ENCODE measurements at places on chromosomes 4 and X.

DNA sequence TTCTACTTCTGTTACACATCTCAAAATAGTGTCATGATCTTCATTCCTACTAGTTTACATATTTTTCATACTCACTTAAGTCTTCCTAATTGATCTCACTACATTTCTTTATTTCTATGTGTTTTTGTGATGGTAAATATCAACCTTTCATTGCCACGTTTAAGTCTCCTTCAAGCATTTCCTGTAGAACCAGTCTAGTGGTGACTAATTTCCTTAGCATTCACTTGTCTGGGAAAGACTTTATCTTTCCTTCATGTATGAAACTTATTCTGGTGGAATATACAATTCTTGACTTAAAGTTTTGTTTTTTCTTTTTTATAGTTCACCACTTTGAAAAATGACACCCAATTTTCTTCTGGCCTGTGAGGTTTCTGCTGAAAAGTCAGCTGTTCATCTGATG is 181.4 kb upstream of the NEIL3 start:
- no peak for DNase-seq

DNA sequence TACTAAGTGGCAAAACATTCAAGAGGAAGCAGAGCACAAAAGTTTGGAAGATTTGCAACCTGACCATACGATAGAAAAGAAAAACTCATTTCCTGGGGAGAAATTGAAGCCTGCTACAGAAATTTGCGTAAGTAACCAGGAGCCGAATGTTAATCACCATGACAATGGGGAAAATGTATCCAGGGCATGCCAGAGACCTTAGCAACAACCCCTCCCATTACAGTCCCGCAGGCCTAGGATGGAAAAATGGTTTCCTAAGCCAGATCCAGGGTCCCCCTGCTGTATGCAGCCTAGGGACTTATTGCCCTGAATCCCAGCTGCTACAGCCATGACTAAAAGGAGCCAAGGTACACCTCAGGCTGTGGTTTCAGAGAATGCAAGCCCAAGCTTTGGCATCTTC is 472.2 kb upstream of the KLHL4 start:
- no peak for DNase-seq

GRCh38 chr4:33160126-33160525 is 2440.0 kb downstream of the PCDH7 start:
- DNase-seq: no peak

DNA sequence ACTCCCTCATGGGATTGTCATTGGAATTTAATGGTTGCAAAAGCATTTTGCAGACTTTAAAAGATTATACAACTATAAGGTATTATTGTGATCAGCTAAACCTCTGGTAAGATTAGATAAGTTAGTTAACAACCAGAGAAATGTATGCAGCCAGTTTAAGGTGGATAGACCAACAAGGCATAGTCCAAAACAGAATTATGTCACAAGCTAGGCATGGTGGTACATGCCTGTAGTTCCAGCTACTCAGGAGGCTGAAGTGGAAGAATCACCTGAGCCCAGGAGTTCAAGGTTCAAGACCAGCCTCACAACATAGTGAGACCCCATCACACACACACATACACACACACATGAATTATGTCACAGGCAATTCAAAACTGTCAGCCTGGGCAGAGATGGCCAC is 54.7 kb upstream of the KLHL13 start:
- no peak for DNase-seq

DNA sequence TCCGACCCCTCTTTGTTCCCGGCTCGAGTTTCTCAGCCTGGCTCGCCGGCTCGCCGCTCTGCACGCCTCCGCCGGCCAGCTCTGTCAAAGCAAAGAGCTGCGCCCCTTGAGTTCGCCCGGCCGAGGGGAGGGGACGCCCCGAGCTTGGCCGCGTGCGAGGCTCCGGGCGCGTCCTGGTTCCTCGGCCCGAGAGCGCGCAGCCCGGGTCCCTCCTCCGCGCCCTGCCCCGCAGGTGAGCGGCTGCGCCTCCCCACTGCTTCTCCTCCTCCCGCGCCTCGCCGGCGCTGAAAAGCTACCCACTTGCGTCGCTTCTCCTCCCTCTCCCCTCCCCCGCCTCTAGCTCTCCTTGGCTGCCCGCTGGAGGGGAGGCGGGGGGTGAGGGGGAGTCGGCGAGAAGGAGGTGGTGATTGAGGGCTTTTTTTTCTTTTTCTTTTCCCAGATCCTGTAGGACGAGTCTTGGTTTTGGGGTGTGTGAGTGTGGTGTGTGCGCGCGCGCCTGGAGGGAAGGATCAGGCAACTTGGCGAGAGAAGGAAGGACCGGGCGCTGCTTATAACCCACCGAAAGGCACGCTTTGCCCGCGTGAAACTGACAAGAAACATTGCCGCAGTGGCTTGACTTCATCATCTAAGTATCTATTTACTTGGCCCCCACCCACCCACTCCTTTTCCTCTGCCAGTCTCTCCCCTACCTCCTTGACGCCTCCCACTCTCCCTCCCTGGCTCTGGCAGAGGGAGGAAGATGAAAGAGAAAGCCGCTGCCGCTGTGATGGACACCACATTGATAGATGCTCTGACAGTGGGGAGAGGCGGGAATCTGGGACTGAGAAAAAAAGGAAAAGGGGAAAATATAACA is at the start of gene LEF1:
TSS of gene LEF1 (minus strand) at position 262 of the 853 bp plus-strand sequence. CDS start 1,165 bp downstream, outside the sequence.
- no peak for DNase-seq

GRCh38 chrX:139199933-139200332 is 330.6 kb upstream of the F9 start:
- no peak for DNase-seq

GRCh38 chrX:34382416-34382815 is 250.3 kb upstream of the FAM47A start:
- no peak for DNase-seq

- no peak for DNase-seq
Observed at GRCh38 chr4:68963374-68963773, 11.8 kb upstream of the UGT2A3 start.

- no peak for DNase-seq
Observed at GRCh38 chr4:78951862-78952472, 12.7 kb upstream of the PAQR3 start.

- no peak for DNase-seq
Observed at GRCh38 chr4:165502916-165503907, 124.4 kb downstream of the CPE start.

GRCh38 chrX:12814420-12814819 is 23.2 kb downstream of the PRPS2 start:
- DNase-seq: no peak

DNA sequence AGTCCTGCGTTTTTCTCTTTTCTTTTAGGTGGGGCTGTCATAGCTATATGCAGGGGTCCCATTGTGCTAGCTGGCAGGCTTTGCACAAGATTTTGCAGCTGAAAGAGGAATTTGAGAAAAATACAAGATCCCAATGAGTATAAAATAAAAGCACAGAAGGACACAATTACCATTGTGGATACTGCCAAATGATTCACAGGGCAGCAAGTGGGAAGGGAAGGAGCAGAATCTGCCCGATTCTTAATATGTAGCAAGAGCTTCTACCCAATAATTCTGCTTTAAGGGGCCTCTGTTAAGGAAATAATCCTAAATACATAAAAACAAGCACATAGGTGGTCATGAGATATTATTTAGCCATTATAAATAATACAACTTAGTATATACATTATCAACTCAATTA is 25.9 kb upstream of the ING2 start:
- no peak for DNase-seq

GRCh38 chr4:181330654-181331201 is 912.5 kb upstream of the TENM3 start:
- no peak for DNase-seq

- DNase-seq: no peak
Observed at GRCh38 chrX:150514462-150514861, 54.0 kb upstream of the MTM1 start.

- DNase-seq: no peak
Observed at GRCh38 chrX:67290489-67291220, 253.2 kb upstream of the AR start.

DNA sequence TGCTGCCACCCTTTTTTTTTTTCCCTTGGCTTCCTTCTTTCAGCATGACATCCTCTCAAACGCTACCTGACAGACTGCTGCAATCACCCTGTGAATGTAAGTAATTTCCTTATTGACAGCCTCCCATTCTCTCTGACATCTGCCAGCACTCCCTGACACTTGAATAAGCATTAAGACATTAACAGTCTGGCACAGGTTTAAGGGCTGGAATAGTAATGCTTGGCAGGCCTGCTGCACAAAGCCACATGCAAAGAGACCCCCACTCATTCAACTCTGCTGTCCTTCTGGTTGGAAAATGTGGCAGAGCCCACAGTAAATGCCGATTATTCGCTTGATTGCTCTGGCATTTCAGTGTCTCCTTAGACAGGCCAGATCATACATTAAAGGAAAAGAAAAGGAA is 28.1 kb upstream of the RASGEF1B start:
- DNase-seq: no peak

DNA sequence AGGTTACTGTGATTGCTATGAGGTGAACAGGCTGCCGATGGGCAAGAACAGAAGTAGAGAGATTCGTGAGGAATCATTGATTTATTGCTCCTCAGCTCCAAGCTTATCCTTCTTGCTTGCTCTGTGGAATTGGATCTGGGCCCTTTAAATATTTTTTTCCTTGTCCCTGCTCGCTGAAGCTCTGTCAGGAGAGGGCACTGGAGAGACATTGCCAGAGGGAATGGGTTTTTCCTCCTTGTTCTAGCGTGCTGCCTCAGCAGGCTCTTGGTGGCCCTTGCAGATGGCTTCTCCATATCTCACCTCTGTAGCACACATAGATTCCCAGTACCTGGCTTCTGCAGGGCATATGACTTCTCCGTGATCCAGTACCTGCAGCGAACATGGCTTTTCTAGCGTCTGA is 67.4 kb downstream of the CNGA2 start:
- DNase-seq: no peak

DNA sequence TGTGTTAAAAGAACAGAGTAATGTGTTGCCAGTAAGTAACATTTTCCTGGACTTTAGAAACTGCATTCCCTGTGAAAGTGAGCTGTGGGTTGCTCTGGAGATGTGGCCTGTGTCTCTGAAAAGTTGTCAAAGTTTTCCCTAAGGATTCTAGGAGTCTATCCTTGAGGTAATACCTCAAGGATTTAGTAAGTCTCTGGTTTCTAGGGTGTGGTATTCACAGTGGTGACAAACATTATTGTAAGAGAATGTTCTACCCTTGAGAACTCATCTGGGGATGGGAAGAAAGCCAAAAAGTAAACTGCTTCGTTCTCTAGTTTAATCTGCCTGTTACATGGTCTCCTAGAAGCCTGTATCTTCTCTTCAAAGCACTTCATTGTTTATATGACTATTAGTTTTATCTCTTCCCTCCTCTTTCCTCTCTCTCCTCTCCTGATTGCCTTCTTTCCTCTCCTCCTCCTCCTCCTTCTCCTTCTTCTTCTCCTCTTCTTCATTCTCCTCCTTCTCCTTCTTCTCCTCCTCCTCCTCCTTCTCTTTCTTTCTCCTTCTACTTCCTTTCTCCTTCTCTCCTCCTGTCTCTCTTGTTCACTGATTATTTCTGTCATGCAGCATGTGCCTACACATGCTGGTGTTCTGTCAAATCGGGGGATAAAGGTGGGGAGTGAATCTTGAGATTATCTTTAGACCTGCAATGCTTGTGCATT is 321.3 kb downstream of the PTTG2 start:
- no peak for DNase-seq

- DNase-seq: no peak
Observed at GRCh38 chrX:71224098-71224708, 1.2 kb downstream of the GJB1 start.

GRCh38 chrX:33465137-33465536 is 253.8 kb upstream of the DMD start:
- no peak for DNase-seq

DNA sequence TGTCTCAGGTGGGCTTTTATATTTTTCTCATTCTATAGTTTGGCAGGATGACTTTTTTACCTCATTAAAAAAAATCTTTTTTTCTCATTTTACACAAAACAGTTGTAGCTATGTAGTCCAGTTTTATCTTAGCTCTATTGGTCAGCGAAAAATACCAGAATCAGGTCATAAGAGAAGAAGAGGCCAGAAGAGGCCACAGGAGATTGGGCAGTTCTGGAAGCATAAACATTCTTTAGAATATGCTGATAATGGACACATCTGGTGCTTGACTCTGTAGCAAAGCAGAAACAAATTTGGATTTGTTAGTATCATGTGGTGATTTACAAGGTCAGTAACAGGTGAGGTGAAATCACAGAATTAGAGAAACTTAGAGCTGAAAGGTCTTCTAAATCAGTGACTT is 66.6 kb upstream of the ARHGAP24 start:
- no peak for DNase-seq

- DNase-seq: no peak
Observed at GRCh38 chr4:89558147-89558546, 250.5 kb upstream of the GPRIN3 start.

DNA sequence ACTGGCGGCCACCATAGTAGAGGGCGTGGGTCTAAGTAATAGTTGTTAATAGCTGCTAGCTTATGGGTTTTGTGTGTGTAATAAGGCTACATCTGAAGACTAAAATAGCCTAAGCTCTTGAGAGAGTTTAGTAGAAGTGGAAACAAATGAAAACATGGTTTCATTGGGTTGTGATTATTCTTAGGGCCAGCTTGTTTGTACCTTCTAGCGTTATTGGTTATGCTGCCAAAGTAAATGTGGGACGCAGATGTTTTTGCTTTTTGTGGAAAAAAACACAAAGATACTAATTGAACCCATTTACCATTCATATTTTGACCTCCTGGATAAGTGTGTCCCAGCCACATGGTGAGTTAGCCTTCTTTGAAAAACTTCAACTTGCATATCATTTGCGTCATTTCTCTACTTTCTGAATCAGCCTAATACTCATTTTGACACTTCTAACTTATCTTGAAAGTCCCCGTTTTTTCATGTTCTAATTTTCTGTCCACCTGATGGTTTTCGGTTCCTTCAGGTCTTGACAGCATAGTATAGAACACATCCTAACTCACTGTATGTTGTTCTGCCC is 305.3 kb downstream of the FRMPD4 start:
- DNase-seq: no peak

GRCh38 chrX:42541554-42541953 is 236.4 kb downstream of the PPP1R2C start:
- DNase-seq: no peak

DNA sequence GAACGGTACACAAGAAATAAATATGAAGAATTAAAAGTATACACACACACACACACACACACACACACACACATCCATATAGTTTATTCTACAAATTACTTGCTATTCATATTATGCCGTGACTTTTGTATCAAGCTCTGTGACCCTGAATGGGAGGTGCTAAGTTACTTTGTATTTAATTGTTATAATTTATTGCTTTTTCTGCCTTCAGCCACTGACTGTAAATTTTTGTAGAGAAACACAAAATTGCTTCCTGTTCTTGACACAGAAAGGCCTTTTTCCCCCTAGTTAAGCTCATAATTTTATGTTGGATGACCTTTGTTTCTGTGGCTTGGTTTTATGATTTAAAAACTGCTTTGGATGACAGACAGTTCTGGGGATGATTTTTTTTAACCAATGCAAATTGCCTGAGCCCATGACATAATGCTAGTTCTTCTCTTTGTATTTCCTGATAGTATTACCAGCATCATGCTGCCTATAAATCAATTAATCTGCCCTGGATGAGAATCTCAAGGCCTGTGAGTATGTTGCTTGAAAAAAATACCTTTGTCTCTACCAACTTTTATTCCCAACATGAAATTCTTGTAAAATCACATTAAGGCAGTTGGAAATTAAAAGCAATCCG is 140.0 kb downstream of the FMR1NB start:
- DNase-seq: no peak

All from ascending aorta (tissue), 2 donors.